ENCODE measurements at places on chromosomes 1 and 21. TPM values are rescaled to one million over a fixed set of nuclear protein-coding genes. Genes with fewer than 3 reads are reported as not detected.

The LHX8 gene
- total RNA-seq = not detected

The LAX1 gene
- total RNA-seq = not detected

The LCE1C gene
- not detected for total RNA-seq

The TRAF3IP3 gene
- not detected for total RNA-seq

The ETV3L gene
- total RNA-seq = 0.67 TPM

The ATXN7L2 gene
- total RNA-seq = 19.6 TPM

The ADAMTS5 gene
- 3.2 TPM for total RNA-seq

The BACH1 gene
- total RNA-seq = 83.2 TPM

The SLC25A33 gene
- total RNA-seq = 7.6 TPM

The CRP gene
- not detected for total RNA-seq

The FNDC5 gene
- 6.3 TPM for total RNA-seq

The RPE65 gene
- total RNA-seq = not detected

DNA sequence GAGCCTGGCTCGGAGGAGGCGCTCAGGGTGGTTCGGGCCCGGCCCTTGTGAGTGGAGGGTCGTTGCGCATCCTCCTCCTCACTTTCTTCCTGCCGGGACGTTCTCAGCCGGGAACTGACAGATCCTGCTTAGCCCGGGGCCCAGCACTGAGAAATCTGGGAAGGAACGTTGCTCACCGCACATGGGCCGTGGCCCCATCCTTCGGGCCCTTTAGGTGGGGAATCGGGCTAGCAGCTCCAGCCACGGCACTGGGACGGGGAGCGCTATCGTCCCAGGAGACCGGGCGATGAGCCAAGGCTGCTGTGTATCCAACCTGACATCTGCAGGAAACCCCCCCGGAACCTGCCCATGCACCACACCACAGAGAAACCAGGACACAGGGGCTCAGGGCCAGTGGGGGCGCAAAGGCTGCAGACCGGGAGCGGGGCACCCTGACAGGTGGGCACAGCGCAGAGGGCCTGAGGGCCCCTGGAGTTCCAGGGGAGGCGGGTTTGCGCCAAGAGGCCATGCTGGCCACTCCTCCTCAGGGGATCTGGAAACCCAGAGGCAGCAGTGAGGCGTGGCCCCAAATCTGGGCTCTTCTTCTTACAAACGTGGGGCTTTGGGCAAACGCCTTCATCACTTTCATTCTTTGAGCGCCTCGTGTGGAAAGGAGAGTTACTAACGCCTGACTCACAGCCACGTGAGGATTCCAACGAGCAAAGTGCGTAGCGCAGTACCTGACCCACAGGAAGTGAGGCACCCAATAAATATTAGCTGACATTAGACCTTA is at the start of gene SH2D5:
SH2D5 (minus strand) TSS at position 116 of the 772 bp plus-strand sequence. CDS start 4,659 bp downstream, outside the sequence.
- H3K27me3 ChIP-seq = peaks cover 54% of the 10 kb centered on the region
- no peaks in the 10 kb centered on the region for H3K36me3 ChIP-seq
- peak within 1 kb of the TSS; percentile 89 for H3K27ac ChIP-seq
- no peak for DNase-seq
- peak within 1 kb of the TSS; percentile 74 for H3K4me3 ChIP-seq
- H3K4me1 ChIP-seq = peaks cover 11% of the 10 kb centered on the region

- H3K36me3 ChIP-seq = peaks cover 14% of the 10 kb centered on the region
- H3K4me1 ChIP-seq = peaks cover 39% of the 10 kb centered on the region
- H3K27ac ChIP-seq = peak overlapping the region; percentile 95
- peak overlapping the region; percentile 51 for H3K4me3 ChIP-seq
- DNase-seq = no peak
Observed at GRCh38 chr1:35886577-35887431, 3.8 kb downstream of the AGO1 start.

- peaks cover 4% of the 10 kb centered on the region for H3K4me1 ChIP-seq
- no peaks in the 10 kb centered on the region for H3K27me3 ChIP-seq
- peaks cover 5% of the 10 kb centered on the region for H3K36me3 ChIP-seq
- DNase-seq = no peak
- no peak overlapping the region for H3K4me3 ChIP-seq
Observed at GRCh38 chr1:183911285-183911684, 106.4 kb downstream of the RGL1 start.

GRCh38 chr1:3022511-3022973 is 1.3 kb downstream of the ACTRT2 start:
- no peak overlapping the region for H3K4me3 ChIP-seq
- H3K27ac ChIP-seq = no peak overlapping the region
- H3K27me3 ChIP-seq = no peaks in the 10 kb centered on the region
- DNase-seq = no peak
- no peaks in the 10 kb centered on the region for H3K36me3 ChIP-seq

- peaks cover 8% of the 10 kb centered on the region for H3K36me3 ChIP-seq
- H3K4me1 ChIP-seq = peaks cover 54% of the 10 kb centered on the region
- H3K27me3 ChIP-seq = no peaks in the 10 kb centered on the region
- no peak for DNase-seq
Observed at GRCh38 chr1:226990133-226990716, 50.1 kb downstream of the COQ8A start.

DNA sequence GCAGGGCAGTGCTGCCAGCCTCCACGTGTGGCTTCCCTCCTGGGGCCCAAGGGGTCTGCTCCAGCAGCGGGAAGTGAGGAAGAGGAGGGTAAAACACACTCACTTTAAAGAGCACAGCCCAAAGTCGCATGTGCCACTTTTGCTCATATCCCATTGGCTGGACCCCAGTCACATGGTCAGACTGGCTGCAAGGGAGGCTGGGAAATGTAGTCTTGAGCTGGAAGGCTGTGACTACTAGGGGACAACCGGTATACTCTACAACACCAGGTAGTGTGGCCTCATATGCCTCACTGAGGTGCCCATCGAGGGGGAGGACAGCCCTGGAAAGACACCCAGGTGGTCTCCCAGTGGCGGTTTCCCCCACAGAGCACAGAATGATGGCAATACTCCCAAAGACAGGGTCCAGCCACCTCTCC is 45.2 kb downstream of the CAMK2N1 start:
- no peak overlapping the region for H3K27ac ChIP-seq
- no peak overlapping the region for H3K4me3 ChIP-seq
- no peaks in the 10 kb centered on the region for H3K36me3 ChIP-seq
- DNase-seq = no peak
- H3K27me3 ChIP-seq = peaks cover 8% of the 10 kb centered on the region

- peaks cover 9% of the 10 kb centered on the region for H3K36me3 ChIP-seq
- H3K4me1 ChIP-seq = no peaks in the 10 kb centered on the region
- DNase-seq = no peak
- H3K27ac ChIP-seq = no peak overlapping the region
- H3K4me3 ChIP-seq = no peak overlapping the region
Observed at GRCh38 chr1:241275981-241276380, 81.0 kb downstream of the RGS7 start.

DNA sequence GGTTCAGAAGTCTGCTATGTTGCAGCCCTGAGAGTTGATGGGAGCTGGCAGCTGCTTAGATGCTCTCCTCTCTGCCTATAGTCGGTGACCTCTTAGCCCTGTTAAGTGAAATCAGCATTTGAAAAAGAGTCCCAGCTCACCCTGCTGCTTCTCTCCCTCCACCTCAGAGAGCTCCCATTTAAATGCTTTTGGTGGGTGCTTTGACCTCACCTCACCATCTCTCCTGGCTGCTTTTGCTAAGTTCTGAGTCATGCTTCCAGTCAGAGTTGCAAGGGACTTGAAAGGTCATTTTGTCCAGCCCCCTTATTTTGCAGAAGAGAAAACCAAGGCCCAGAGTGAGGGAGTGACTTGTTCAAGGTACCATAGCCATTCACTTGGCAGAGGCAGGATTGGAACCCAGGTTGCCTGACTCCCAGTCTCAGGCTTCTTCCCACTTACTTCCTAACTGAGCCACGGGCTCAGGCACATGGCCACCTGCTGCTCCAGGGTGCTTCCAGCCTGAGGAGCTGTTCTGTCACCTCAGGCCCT is 3.3 kb downstream of the MAPKAPK2 start:
- DNase-seq = no peak
- no peak overlapping the region for H3K4me3 ChIP-seq
- H3K27ac ChIP-seq = peak overlapping the region; percentile 72
- H3K4me1 ChIP-seq = peaks cover 53% of the 10 kb centered on the region

- no peaks in the 10 kb centered on the region for H3K27me3 ChIP-seq
- no peak overlapping the region for H3K4me3 ChIP-seq
- peaks cover 2% of the 10 kb centered on the region for H3K36me3 ChIP-seq
- no peak for DNase-seq
- no peaks in the 10 kb centered on the region for H3K4me1 ChIP-seq
Observed at GRCh38 chr1:79796434-79796833, 789.9 kb upstream of the ADGRL4 start.

- H3K36me3 ChIP-seq = peaks cover 9% of the 10 kb centered on the region
- no peaks in the 10 kb centered on the region for H3K27me3 ChIP-seq
- peak overlapping the region; percentile 98 for H3K27ac ChIP-seq
- peaks cover 44% of the 10 kb centered on the region for H3K4me1 ChIP-seq
Observed at GRCh38 chr1:157240495-157241184, 102.4 kb upstream of the ETV3 start.

DNA sequence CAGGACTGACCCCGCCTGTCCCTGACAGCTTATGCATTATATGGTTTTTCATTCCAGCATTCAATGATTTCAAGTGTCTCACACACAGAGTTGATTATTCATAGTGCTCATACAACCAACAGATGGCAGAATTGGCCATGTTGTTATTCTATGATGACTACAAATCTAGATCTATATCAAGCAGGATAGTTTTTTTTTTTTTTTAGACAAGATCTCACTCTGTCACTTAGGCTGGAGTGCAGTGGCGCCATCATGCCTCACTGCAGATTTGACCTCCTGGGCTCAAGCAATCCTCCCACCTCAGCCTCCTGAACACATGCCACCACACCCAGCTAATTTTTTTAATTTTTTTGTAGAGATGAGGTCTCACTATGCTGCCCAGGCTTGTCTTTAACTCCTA is 40.1 kb upstream of the LRRC8D start:
- H3K27ac ChIP-seq = no peak overlapping the region
- no peak for DNase-seq
- H3K4me1 ChIP-seq = no peaks in the 10 kb centered on the region
- H3K27me3 ChIP-seq = peaks cover 3% of the 10 kb centered on the region
- H3K4me3 ChIP-seq = no peak overlapping the region
- no peaks in the 10 kb centered on the region for H3K36me3 ChIP-seq

DNA sequence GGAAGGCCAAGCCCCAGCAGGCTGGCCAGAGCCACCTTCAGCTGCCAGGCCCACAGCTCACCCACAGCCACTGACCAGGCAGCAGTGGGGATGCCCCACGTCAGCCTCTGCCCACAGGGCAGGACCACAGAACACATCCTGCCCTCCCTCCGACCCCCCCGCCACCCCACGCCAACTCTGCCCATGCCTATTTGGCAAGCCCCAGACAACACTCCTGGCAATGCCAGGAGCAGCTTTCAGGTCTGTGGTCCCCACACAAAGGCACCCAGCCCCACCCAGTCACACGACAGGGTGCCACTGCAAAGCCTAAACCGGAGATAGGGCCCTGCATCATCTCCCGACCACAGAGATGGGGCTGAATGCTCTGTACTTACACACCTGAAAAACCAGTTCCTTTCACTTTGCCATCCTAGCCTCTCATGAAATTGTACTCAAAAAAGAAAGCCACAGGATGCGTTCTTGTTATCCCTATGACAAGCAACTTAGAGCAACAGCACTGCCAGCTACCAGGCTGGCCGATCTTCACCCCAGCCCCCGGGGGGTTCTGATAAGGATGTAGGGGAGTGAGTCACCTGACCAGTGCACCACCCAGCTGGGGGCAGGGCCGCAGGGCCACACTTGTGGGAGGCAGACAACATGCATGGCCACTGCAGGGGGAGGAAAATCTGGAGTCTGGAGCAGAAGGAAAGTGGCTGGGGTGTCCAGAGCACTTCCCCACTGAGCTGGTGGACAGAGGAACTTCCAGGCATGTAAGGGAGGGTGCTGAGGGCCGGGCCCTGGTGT is 36.2 kb downstream of the UBE2G2 start:
- peak overlapping the region; percentile 80 for H3K27ac ChIP-seq
- H3K27me3 ChIP-seq = peaks cover 4% of the 10 kb centered on the region
- peaks cover 6% of the 10 kb centered on the region for H3K36me3 ChIP-seq
- H3K4me1 ChIP-seq = peaks cover 9% of the 10 kb centered on the region
- DNase-seq = no peak
- no peak overlapping the region for H3K4me3 ChIP-seq

- H3K27ac ChIP-seq = no peak overlapping the region
- peaks cover 11% of the 10 kb centered on the region for H3K36me3 ChIP-seq
- no peaks in the 10 kb centered on the region for H3K27me3 ChIP-seq
- no peaks in the 10 kb centered on the region for H3K4me1 ChIP-seq
- DNase-seq = no peak
Observed at GRCh38 chr1:222732216-222733159, 4.5 kb upstream of the FAM177B start.

DNA sequence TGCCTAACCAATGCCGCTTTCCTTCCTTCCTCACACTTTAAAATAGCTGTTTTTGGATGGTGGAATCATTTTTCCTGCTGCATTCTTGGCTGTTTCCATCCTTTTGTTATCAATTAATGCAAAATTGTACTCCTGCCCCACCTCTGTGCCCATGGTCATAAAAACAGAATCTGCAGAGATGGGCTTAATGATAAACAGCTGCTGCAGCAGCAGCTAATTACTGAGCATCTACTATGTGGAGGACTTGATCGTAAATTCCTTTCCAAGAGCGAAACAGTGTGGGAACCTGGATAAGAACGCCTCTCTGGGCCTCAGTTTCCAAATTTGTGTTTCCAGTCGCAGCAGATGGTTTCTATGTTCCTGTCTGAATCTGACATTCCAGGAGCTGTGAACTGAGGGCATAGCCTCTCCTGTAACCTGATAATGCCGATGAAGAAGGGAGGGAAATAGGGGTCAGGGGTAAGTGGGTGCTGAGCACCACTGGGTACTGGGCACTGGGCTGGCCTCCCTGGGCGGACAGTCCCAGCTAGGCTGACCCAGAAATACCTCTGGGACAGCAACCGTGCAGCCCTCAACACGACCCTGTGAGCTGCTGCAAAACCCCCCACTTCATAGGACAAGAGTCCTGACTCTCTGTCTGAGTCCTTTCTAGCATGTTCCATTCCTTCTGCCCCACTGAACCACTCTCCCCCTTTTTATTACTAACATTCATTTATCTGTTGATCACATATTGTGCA is 121.7 kb downstream of the DMRTB1 start:
- no peak overlapping the region for H3K4me3 ChIP-seq
- peaks cover 6% of the 10 kb centered on the region for H3K27me3 ChIP-seq
- peaks cover 6% of the 10 kb centered on the region for H3K4me1 ChIP-seq
- no peak for DNase-seq

- H3K4me3 ChIP-seq = no peak overlapping the region
- H3K27ac ChIP-seq = no peak overlapping the region
- DNase-seq = no peak
- peaks cover 35% of the 10 kb centered on the region for H3K36me3 ChIP-seq
- H3K4me1 ChIP-seq = peaks cover 10% of the 10 kb centered on the region
- no peaks in the 10 kb centered on the region for H3K27me3 ChIP-seq
Observed at GRCh38 chr1:168114845-168115244, 21.9 kb downstream of the GPR161 start.

- no peak for DNase-seq
- no peak overlapping the region for H3K4me3 ChIP-seq
- H3K27me3 ChIP-seq = no peaks in the 10 kb centered on the region
- no peaks in the 10 kb centered on the region for H3K4me1 ChIP-seq
- no peak overlapping the region for H3K27ac ChIP-seq
Observed at GRCh38 chr21:32484706-32485380, 72.3 kb downstream of the EVA1C start.

GRCh38 chr1:235657747-235658526 is 8.4 kb upstream of the GNG4 start:
- H3K27ac ChIP-seq = no peak overlapping the region
- peaks cover 18% of the 10 kb centered on the region for H3K27me3 ChIP-seq
- DNase-seq = no peak
- no peaks in the 10 kb centered on the region for H3K36me3 ChIP-seq
- no peak overlapping the region for H3K4me3 ChIP-seq

GRCh38 chr1:50995651-50996050 is 25.6 kb downstream of the CDKN2C start:
- H3K27me3 ChIP-seq = peaks cover 15% of the 10 kb centered on the region
- H3K27ac ChIP-seq = no peak overlapping the region
- no peak for DNase-seq
- H3K4me3 ChIP-seq = no peak overlapping the region

Data from progenitor cell of endocrine pancreas (in vitro differentiated cells).